ENCODE measurements at places on chromosomes 12 and 14.

GRCh38 chr12:88781909-88782308 lies 201.6 kb upstream of the KITLG start:
- DNase-seq: no peak

DNA sequence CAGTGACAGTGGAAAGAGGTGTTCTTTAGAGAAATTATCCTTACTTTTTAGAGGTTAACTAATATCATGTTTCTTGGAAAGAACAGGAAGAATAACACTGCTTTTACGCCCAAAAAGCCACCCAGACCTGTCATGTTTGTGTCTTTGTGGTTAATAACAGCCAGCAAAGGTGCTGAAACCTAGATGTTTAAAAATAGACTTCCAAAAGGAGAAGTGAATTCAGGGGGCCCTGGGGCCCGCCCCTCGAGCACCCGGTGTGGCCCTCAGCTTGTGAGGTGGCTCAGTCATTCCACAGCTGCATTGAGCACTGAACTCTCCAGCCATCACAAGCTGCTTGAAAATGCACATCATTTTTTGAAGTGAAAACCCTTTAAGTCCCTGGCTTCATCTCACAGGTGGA lies 20.8 kb upstream of the AMN start:
- no peak for DNase-seq

DNA sequence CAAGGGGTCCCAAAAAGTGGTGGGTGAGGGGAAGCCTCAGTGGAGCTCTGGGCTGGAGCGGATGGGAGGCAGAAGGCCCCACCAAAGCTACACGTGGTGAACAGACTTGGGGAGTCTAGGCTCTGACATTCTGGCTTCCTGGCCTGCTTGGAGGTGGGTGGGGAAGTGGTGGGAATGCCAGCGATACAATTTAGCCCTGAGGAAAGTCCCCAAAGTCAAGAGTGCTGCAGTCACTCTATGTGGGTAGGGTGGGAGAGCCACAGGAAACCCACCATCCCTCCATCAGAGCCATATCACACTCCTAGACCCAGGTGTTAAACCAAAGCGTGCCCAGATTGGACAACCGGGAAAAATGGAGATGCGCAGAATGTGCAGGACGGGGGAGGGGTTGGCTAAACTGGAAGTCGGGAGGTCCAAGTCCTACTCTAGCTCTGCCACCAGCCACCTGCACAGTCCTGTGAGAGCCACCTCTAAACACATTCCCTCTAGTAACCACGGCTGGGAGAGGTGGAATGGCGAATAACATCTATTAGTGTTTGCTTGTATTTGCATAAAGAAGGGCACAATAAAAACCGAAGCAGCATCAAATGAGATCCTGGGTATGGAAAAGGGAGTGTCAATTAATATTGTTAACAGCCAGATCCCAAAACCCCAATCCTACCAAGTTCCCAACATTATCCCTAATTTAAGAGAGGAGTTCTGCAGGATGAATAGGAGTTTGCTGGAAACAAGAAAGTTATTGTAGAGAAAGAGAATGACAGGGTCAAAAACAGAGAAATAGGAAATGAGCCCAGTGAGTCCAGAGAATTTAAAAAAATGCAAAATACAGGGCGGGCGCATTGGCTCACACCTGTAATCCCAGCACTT lies 14.0 kb upstream of the CD9 start:
- no peak for DNase-seq

DNA sequence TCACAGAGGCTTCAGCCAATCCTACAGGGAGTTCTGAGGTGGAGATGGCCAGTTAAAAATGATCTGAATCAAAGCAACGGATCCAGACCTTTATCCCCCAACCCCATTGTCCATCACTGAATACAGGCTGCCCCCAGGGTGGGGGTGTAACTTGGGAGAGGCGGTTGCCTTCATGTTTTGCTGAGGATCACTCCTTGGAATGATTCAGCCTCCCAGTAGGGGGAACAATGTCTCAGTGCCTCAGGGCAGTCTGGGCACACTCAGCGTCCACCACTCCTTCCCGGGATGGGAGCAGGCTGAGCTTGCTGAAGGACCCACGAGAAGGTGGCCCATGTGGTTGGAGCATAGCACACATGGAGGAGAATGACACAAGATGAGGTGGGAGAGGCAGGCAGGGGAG lies 60.2 kb downstream of the RFX4 start:
- DNase-seq: no peak

DNA sequence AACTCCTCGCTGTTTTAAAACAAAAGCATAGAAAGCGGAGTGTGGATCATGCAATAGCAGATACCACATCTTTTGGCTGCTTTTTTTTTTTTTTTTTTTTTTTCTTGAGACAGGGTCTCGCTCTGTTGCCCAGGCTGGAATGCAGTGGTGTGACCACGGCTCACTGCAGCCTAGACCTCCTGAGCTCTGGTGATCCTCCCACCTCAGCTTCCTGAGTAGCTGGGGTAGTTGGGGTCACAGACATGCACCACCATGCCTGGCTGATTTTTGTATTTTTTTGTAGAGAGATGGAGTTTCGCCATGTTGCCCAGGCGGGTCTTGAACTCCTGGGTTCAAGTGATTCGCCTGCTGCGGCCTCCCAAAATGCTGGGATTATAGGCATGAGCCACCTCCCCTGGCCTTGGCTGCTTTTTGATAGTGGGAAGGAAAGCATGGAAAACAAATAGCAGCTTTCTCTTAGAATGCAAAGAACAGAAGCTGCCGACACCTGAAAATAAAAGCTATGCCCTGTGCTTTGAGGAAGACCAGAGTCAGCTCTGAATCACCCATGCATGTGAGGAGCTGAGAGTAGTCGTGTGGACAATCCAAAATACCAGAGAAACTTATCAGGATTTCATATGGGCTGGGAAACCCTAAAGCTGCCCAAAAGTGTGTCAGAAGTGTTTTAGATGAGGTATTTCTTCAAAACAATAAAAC lies 3.6 kb upstream of the ELK3 start:
- DNase-seq: no peak

DNA sequence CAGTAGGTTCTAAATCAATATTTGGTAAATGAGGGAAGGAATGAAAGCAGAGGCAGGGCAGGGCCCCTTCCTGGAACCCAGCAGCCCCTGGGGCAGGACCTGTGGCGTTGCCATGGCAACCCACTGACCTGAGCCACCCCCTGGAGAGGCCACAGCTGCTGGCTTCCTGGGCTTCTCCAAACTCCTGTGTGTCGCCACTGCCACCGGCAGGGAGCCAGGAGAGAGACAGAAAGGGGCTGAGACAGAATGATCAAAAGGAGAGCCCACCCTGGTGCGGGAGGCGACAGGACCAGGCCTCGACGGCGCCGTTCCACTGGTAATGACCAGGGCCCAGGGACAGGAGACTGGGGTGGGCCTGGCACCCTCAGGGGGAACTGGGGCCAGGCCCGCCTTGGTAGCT lies 18.2 kb downstream of the RFX4 start:
- no peak for DNase-seq

DNA sequence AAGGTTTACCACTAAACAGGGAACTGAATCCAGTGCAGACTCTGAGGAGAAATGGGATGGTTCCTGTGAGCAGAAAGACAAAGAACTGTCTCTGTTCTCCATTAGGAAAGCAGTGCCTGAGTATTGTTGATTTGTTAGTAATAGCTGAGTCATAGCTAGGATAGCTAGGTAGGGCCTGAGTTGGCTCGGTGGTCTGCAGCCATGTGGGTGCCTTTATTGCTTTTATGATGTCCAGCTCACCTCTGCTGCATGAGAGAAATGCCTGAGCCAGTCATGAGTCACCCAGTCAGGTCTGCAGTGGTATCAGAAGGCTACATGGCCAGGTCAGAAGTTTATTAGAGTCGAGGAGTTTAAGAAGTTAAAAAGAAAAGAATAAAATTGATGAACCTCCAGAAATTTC lies 24.2 kb downstream of the TRHDE start:
- no peak for DNase-seq

- no peak for DNase-seq
Measured at GRCh38 chr12:78120866-78121560, 290.3 kb downstream of the NAV3 start.

GRCh38 chr14:49218436-49219092 lies 367.6 kb downstream of the RPS29 start:
- DNase-seq: no peak

DNA sequence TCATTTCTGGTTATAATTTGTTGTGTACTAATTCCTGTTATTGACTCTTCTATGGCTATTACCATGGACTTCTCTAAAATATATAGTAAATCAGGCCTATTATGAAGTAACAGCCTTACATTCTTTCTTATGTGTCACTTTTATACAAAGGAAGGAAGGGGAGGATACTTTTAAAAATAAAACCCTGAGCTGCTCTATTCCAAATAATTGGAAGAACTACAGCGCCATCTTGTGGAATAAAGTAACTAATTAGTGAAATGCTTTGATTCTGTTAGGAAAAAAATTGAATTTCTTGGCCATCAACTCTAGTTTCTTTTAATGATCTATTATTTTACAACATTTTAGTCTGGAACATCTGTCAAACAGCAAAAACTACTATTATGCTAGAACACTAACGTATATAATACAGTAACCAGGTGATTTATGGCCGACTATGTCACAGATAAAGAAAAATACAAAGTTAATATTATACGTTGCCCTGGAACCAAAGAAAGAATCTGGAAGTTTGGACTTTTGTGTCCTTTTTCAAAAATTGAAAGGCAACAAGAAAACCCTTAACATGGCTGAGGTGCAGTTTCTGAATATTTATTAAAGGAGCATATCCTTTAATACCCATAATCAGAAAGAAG lies 55.0 kb upstream of the NELL2 start:
- DNase-seq: no peak

DNA sequence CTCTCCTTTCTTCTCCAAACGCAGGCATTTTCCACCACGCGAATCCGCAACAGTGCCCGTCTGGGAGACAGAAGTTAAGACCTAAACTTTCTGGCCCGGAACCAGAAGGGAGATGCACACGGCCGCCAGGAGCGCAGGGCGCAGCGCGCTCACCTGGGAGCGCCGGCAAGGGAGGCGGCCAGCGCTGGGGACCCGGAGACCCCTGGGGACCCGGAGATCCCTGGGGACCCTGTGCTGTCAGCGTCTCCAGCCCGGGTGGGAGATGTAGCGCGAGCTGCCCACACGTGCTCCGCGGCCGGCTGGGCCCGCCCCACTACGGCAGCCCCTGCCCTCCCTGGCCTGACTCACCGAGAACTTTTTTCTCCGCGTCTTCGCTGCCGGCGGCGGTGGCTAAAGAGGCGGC lies 620 bp downstream of the YBX3 start:
- peak; percentile 59 for DNase-seq

- DNase-seq: no peak
Measured at GRCh38 chr12:14756334-14757143, 46.7 kb downstream of the WBP11 start.

DNA sequence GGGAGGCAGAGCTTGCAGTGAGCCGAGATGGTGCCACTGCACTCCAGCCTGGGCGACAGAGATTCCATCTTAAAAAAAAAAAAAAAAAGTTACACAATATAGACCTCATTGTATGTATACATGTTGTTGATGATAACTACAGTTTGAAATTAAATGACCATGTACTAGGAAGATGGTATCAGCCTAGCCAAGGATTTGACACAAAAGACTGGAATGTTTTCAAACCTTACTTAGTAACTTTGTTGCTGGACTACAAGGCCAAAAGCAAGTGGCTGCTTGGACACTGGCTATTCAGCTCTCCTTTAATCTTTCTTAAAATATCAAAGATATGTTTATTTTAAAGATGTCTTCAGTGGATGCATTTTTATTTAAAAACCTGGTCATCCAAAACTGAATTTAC lies 18.9 kb upstream of the NUDT4 start:
- DNase-seq: no peak

GRCh38 chr12:31804185-31804504 lies 75.3 kb upstream of the AMN1 start:
- no peak for DNase-seq

DNA sequence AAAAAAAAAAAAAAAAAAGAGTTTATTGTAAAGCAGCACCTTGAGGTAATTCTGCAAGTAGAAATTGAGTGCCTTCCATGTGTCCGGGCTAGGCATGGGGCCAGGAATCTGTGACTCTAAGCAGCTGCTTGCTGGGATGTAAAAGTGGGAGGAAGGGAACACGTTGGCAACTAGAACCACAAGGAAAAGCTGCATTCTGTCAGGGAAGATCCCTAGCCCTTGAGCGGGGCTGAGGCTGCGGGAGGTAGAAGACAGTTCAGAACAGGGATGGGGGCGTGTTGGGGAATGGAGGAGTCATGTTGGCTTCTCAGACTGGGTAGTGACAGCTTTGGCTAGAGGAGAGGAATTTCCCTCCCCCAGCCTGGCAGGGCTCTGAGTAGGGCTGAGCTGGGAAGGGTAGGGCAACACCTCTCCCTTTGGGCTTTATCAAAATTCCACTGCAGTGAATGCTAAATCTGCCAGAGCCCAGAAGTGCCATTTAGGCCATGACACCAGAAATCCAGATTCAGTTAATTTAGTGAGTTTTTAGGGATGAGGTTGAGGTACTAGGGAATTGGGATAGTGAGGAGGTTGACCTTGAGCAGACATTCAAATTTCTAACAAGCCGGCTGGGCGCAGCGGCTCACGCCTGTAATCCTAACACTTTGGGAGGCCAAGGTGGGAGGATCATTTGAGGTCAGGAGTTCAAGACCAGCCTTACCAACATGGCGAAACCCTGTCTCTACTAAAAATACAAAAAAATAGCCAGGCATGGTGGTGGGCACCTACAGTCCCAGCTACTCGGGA lies 3.4 kb upstream of the TRAFD1 start:
- no peak for DNase-seq

DNA sequence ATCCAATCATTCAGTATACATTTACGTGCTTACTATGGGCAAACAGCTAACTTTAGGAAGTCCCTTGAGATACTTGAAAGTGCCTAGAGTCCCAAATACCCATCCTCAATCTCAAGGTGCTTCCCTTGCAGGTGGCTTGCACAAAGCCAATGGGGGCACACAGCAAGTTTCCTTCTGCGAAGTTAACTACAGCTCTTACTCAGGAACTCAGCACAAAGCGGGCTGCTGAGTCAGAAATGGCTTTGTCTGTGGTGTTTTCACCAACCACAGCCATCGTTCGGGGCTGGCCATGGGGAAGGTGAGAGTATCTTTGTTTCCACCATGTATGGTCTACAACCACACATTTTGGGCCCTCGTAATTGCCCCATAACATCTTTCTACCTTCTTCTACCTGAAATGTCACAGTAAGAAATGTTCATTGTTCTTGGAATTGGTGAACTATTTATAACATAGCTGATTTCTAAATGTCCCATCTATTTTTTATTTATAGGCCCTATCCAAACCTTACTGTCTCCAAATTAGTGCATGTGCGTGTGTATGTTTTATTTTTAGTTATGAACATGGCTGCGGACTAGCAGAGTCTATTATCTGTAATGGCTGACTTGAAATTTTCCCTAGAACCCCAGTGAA lies 13.9 kb downstream of the MFAP5 start:
- DNase-seq: peak; percentile 17

- no peak for DNase-seq
Measured at GRCh38 chr12:46160101-46160980, 108.5 kb downstream of the SLC38A1 start.

DNA sequence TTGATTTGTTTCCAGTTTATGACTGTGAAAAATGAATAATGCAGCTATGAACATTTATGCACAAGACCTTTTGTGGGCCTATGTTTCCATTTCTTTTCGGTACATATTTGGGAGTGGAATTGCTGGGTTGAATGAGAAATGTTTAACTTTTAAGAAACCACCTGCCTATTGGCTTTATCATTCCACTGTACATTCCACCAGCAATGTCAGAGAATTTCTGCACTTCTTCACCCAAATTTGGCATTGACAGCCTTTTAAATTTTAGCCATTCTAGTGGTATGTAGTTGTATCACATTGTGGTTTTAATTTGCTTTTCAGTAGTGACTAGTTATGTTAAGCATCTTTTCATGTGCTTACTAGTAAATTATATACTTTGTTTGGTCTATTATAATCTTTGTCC lies 317.0 kb upstream of the TMTC1 start:
- DNase-seq: no peak

GRCh38 chr14:50875359-50876070 lies 3.7 kb downstream of the ABHD12B start:
- peak; percentile 21 for DNase-seq
